ENCODE measurements at places on chromosomes 13 and 19.

GRCh38 chr19:3743486-3743885, 18.0 kb downstream of the APBA3 start:
- no peaks in the 10 kb centered on the region for H3K4me1 ChIP-seq
- no peaks in the 10 kb centered on the region for H3K36me3 ChIP-seq
- no peak for DNase-seq
- no peak overlapping the region for H3K27ac ChIP-seq

GRCh38 chr19:48174445-48175030, 4.1 kb downstream of the ZSWIM9 start:
- DNase-seq: no peak
- H3K36me3 ChIP-seq: no peaks in the 10 kb centered on the region
- no peak overlapping the region for H3K4me3 ChIP-seq
- peaks cover 4% of the 10 kb centered on the region for H3K4me1 ChIP-seq
- no peaks in the 10 kb centered on the region for H3K27me3 ChIP-seq

GRCh38 chr13:45512098-45512496, 47.4 kb downstream of the COG3 start:
- no peaks in the 10 kb centered on the region for H3K4me1 ChIP-seq
- no peaks in the 10 kb centered on the region for H3K27me3 ChIP-seq
- no peak for DNase-seq
- no peak overlapping the region for H3K27ac ChIP-seq
- no peak overlapping the region for H3K4me3 ChIP-seq

GRCh38 chr13:33639158-33639557, 178.8 kb upstream of the RFC3 start:
- no peak for DNase-seq
- no peaks in the 10 kb centered on the region for H3K36me3 ChIP-seq
- no peak overlapping the region for H3K4me3 ChIP-seq
- no peak overlapping the region for H3K27ac ChIP-seq
- H3K27me3 ChIP-seq: no peaks in the 10 kb centered on the region

- DNase-seq: no peak
- H3K27me3 ChIP-seq: no peaks in the 10 kb centered on the region
- no peak overlapping the region for H3K27ac ChIP-seq
- H3K4me3 ChIP-seq: no peak overlapping the region
- no peaks in the 10 kb centered on the region for H3K36me3 ChIP-seq
Measured at GRCh38 chr19:56707821-56708220, 36.3 kb upstream of the ZNF835 start.

- H3K4me1 ChIP-seq: no peaks in the 10 kb centered on the region
- H3K27ac ChIP-seq: no peak overlapping the region
- no peaks in the 10 kb centered on the region for H3K36me3 ChIP-seq
- no peaks in the 10 kb centered on the region for H3K27me3 ChIP-seq
- H3K4me3 ChIP-seq: no peak overlapping the region
- no peak for DNase-seq
Measured at GRCh38 chr19:39613597-39613996, 11.3 kb downstream of the LGALS13 start.

GRCh38 chr13:113460599-113460998, 7.3 kb upstream of the ADPRHL1 start:
- no peak overlapping the region for H3K4me3 ChIP-seq
- no peak for DNase-seq
- H3K4me1 ChIP-seq: peaks cover 3% of the 10 kb centered on the region

DNA sequence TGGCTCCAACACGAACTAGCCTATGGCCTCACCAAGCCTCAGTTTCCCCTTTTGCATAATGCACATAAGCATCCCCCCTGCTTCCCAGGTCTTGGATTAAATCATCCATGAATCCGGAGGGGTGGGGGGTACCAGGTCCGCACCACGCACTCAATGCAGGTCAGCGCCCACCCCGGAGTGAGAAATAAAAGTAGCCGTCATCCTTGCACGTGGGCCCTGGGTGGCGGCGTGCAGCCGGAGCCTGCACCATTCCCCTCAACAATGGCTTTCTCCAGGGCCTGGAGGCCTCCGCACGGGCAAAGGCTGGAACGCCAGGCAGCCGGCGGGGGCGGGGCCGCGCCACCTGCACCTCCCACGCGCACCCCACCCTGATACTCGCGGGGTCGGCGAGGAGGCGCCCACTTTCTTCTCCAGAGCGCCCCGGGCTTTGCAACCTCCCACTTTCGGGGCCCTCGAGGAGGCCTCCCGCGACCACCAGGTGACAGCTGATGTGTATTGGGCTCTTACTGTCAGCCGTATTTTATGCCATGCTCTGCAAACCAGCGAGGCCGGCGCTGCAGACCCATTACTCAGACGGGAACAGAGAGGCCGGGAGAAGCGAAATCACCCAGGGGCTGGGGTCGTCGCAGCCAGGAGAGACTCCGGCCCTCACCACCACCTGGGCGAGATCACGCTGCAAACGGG, 767 bp upstream of the GADD45B start:
- peak overlapping the region; percentile 96 for H3K4me3 ChIP-seq
- H3K27me3 ChIP-seq: no peaks in the 10 kb centered on the region
- peak overlapping the region; percentile 75 for H3K27ac ChIP-seq
- peak; percentile 59 for DNase-seq
- H3K4me1 ChIP-seq: no peaks in the 10 kb centered on the region

GRCh38 chr13:54687173-54687572, 1658.6 kb downstream of the OLFM4 start:
- H3K36me3 ChIP-seq: no peaks in the 10 kb centered on the region
- H3K4me1 ChIP-seq: no peaks in the 10 kb centered on the region
- DNase-seq: no peak
- no peak overlapping the region for H3K4me3 ChIP-seq
- H3K27me3 ChIP-seq: no peaks in the 10 kb centered on the region
- no peak overlapping the region for H3K27ac ChIP-seq

DNA sequence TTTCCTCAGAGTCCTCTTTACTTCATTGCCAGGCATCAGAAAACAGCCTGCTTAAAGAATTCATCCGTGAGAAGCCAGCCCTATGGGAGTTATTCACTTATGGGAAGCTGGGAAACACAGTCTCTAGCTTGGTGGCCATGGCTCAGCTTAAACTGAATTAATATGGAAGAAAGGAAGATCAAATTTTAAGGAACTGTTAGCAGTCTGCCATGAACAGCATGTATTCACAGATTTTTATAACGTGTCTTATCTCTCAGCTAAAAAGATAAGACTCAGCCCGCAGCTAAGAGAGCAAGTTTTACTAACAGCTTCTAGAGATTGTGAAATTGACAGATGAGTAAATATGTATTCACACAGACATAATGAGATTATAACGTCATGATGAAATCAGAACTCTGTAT, 253.7 kb upstream of the RXFP2 start:
- DNase-seq: no peak
- H3K27ac ChIP-seq: no peak overlapping the region

- H3K27ac ChIP-seq: no peak overlapping the region
- H3K4me3 ChIP-seq: no peak overlapping the region
- DNase-seq: no peak
- H3K27me3 ChIP-seq: no peaks in the 10 kb centered on the region
- H3K4me1 ChIP-seq: no peaks in the 10 kb centered on the region
Measured at GRCh38 chr13:28640861-28641599, 17.9 kb upstream of the POMP start.

DNA sequence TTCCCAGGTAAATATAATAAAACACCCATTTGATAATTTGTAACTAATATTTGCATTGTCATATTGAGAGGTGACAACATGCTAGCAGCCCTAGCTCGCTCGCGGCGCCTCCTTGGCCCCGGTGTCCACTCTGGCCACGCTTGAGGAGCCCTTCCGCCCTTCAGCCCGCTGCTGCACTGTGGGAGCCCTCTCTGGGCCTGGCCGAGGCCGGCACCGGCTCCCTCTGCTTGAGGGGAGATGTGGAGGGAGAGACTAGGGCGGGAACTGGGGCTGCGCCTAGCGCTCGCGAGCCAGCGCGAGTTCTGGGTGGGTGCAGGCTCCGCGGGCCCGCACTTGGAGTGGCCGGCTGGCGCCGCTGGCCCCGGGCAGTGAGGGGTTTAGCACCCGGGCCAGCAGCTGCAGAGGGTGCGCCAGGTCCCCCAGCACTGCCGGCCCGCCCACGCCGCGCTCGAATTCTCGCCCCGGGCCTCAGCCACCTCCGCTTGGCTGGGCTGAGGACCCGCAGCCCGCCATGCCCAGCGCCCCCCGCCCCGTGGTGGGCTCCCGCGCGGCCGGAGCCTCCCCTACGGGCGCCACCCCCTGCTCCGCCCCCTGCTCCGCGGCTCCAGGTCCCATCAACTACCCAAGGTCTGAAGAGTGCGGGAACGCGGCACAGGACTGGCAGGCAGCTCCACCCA, 594.4 kb downstream of the SLITRK6 start:
- no peak overlapping the region for H3K27ac ChIP-seq
- H3K4me3 ChIP-seq: no peak overlapping the region
- no peaks in the 10 kb centered on the region for H3K36me3 ChIP-seq
- peak; percentile 52 for DNase-seq
- no peaks in the 10 kb centered on the region for H3K4me1 ChIP-seq
- H3K27me3 ChIP-seq: no peaks in the 10 kb centered on the region

DNA sequence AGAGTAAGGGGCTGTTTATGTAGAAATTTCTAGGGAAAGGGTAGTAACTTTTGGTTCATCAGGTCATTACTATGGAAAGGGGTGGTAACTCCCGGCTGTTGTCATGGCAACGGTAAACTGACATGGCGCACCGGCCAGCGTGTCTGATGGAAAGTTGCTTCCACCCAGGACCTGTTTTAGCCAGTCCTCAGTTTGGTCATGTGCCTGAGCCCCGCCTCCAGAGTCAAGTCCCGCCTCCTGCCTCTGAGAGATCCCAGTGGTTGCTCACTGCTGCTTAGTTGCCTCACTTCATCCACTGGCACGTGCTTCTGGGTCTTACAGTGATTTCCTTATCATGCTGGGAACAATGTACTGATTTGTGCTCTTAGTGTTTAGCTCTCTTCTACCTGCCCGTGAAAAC, 455.2 kb upstream of the ZNF507 start:
- no peaks in the 10 kb centered on the region for H3K27me3 ChIP-seq
- no peak overlapping the region for H3K27ac ChIP-seq
- DNase-seq: no peak
- H3K4me3 ChIP-seq: no peak overlapping the region

GRCh38 chr19:45097776-45098520, 5.0 kb downstream of the PPP1R37 start:
- peak overlapping the region; percentile 58 for H3K27ac ChIP-seq
- H3K4me3 ChIP-seq: no peak overlapping the region
- peaks cover 28% of the 10 kb centered on the region for H3K4me1 ChIP-seq
- DNase-seq: peak; percentile 61
- no peaks in the 10 kb centered on the region for H3K27me3 ChIP-seq

GRCh38 chr19:14413693-14414181, 5.4 kb downstream of the DDX39A start:
- peaks cover 38% of the 10 kb centered on the region for H3K36me3 ChIP-seq
- H3K4me1 ChIP-seq: no peaks in the 10 kb centered on the region
- no peak overlapping the region for H3K27ac ChIP-seq
- DNase-seq: no peak

DNA sequence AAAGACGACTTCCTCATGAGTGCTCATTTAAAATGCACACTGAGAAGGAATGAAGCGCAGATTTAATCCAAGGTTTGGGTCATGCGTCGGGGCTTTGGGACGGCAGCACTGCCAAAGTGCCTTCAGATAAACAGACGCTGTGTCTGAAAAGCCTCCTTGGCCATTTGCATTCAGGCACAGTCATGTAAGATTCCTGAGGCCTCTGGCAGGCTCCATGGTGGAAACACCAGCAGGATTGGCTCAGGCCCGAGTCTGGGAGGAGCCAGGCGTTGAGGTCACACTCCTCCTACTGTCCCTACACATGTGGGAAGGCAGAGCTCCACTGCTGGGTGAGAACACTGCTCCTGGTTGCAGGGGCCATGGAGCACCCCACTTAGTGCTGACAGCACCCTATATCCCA, 113.3 kb upstream of the KL start:
- no peaks in the 10 kb centered on the region for H3K4me1 ChIP-seq
- no peaks in the 10 kb centered on the region for H3K27me3 ChIP-seq
- H3K4me3 ChIP-seq: no peak overlapping the region
- no peak overlapping the region for H3K27ac ChIP-seq
- no peak for DNase-seq
- no peaks in the 10 kb centered on the region for H3K36me3 ChIP-seq

GRCh38 chr19:45523642-45524256, 16.5 kb downstream of the VASP start:
- no peak overlapping the region for H3K27ac ChIP-seq
- H3K27me3 ChIP-seq: no peaks in the 10 kb centered on the region
- no peak overlapping the region for H3K4me3 ChIP-seq
- peaks cover 10% of the 10 kb centered on the region for H3K36me3 ChIP-seq
- H3K4me1 ChIP-seq: peaks cover 7% of the 10 kb centered on the region
- DNase-seq: peak; percentile 87

DNA sequence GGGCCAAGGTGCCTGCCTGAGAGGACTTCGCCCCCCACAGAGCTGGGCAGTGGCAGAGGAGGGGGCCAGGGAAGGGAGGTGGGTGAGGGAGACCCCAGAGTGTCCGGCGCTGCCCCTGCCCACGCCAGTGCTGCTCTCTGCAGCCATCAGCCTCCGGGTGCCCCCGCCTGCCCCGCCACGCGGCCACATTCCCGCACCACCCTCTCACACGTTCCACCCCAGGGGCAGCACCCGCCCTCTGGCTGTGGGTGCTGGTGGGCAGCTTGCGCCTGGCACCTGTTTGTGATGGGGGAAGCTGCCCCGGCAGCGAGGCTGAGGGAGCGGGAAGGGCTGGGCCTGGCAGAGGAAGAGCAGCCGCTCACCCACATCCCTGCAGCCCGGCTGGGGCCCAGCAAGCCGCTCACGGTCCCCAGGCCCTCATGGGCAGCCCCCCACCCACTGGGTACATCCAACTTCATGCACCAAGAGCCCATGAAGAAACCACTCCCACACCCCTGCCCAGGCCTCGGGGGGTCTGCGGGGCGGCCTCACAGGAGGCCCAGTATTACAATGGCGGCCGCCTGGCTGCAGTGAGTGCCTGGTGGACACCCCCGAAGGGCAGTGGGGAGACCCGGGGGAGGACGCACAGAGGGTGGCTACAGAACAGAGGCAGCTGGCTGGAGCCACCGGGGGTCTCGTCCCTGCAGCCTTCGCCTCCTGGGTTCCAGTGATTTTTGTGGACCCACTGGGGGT, 14.0 kb downstream of the SBNO2 start:
- H3K4me1 ChIP-seq: no peaks in the 10 kb centered on the region
- no peak overlapping the region for H3K27ac ChIP-seq
- no peaks in the 10 kb centered on the region for H3K27me3 ChIP-seq
- H3K4me3 ChIP-seq: no peak overlapping the region
- H3K36me3 ChIP-seq: no peaks in the 10 kb centered on the region
- no peak for DNase-seq
